ENCODE measurements at places on chromosomes 7 and 10.

DNA sequence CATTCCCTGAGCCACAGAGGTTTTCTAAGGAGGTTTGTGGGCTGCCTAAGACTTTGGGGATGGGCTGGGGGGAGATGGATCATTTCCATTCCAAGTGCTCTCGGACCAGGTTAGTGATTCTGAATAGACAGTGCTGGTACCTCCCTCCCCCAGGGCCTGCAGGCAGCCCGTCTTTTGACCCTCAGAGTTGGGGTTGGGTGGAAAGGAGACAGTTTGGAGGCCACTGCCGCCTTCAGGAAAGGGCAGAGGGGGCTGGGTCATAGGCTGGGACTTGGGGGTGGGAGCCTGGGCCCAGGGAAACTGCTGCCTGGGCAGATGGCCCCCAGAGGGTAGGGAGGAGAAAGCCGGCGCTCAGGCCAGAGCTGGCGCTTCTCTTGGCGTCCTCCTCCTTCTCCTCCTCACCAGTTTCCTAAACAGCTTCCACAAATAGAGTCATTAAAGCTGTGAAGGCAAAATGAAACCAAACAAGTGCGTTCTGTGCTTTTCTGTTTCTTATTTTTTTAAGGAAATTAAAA is 4.4 kb downstream of the UNC5B start:
- DNase-seq, result no peak

- no peak for DNase-seq
These were observed 314.0 kb upstream of the SEMA3A start for GRCh38 chr7:84508606-84509005.

DNA sequence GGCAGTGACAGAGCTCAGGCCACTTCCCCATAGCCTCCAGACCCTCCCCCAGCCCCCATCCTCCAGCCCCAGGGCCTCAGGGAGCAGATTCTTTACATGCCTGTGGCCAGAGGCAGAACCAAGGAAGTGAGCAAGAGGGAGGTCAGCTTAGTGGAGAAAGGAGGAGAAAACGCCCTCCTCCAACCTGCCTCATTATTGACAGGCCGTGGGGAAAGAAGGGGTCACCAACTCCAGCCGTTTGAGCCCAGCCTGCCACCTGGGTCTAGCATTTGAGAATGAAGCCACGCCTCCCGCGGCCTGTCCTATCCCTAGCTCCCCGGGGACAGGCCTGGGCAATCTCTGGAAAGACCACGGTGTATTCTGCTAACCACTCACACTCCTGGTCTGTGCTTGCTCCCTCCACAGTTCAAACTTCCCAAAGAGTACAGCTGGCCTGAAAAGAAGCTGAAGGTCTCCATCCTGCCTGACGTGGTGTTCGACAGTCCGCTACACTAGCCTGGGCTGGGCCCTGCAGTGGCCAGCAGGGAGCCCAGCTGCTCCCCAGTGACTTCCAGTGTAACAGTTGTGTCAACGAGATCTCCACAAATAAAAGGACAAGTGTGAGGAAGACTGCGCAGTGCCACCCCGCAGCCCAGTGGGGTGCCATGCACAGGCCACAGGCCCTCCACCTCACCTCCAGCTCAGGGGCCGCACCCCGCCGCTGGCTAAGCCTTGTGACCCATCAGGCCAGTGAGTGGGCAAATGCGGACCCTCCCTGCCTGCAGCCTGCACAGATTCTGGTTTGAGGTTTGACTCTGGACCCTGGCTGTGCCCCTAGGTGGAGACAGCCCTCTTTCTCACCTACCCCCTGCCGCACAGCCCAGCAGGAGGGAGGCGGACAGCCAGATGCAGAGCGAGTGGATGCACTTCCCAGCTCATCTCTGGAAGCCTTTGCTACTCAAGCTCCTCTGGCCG is 14.3 kb upstream of the TRIM8 start:
- DNase-seq, result peak; percentile 95

- DNase-seq, result no peak
These were observed 4.7 kb downstream of the ZNF488 start for GRCh38 chr10:47379445-47379785.

DNA sequence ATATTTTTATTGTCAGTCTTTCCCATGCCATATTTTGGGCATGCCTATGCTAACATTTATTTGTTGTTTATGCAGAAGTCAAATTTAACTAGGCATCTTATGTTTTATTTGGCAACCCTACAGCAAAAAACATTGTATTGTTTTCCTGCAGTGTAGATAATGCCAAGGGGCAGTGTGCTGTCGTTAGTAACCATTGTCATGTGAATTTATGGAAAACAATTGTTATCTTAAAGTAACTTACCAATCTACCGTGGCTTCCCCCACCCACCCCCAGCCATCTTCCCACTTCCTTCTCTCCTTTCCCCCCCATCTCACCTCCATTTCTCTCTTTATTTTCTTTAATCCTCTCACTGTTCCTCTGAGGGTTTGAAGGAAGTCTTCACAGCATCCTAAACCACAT is 370.5 kb downstream of the ACTR3B start:
- DNase-seq, result no peak

- DNase-seq, result no peak
These were observed 348.5 kb upstream of the PRKCQ start for GRCh38 chr10:6928586-6928985.

GRCh38 chr10:8063128-8063908 is 8.8 kb downstream of the GATA3 start:
- no peak for DNase-seq

GRCh38 chr7:32075612-32076011 is 5.4 kb upstream of the PDE1C start:
- no peak for DNase-seq

DNA sequence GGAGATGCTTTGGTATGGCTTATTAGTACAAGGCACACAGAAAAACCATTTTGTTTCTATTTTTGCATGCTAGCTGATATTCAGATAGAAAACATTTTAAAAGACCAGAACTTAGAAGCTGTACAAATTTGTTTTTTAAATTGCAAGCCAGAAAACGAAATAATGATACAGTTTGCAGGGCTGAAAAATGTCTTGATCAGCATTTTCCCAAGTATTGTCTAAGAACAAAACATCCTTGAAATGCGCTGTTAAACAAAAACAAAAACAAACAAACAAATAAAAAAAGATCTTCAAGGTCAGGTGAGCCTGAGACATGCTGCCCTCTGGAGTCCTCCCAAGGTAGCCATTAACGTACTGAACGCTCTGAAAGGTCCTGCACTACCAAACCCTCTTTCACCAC is 98.3 kb downstream of the VIM start:
- DNase-seq, result no peak

GRCh38 chr10:22570234-22570633 is 144.1 kb downstream of the PIP4K2A start:
- DNase-seq, result no peak

DNA sequence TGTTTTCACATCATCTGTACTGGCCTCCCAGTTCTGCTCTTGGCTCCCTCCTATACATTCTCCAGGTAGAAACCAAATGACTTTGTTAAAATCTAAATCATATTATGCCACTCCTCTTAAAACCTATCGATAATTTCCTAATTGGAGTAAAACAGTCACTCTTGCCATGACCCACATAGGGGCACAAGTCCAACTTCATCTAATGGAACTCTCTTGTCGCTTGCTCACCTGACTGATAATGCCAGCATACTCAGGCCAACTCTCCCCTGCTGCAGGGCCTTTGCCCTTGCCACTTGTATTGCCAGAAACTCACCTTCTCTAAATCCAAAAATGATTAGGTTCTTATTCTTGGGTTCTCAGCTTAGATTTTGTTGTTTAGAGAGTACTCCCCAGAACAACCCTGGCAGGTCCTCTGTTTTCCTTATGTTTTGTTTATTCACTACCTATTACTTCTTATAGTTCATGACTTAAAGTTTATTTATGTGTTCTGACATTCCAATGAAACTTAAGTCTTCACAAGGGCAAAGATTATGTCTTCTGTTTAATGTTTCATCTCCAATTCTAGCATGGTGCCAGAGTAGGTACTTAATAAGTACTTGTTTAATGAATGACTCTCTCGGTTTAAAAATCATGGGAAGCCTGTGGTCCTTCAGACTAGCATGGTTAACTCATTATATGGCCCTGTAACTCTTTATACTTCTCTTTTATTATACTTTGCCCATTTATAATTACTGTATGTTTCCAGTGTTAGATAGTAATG is 345.9 kb upstream of the SMIM30 start:
- DNase-seq, result no peak
